MV-4-11 (cell line): ENCODE measurements at places on chromosomes 5 and 9.

DNA sequence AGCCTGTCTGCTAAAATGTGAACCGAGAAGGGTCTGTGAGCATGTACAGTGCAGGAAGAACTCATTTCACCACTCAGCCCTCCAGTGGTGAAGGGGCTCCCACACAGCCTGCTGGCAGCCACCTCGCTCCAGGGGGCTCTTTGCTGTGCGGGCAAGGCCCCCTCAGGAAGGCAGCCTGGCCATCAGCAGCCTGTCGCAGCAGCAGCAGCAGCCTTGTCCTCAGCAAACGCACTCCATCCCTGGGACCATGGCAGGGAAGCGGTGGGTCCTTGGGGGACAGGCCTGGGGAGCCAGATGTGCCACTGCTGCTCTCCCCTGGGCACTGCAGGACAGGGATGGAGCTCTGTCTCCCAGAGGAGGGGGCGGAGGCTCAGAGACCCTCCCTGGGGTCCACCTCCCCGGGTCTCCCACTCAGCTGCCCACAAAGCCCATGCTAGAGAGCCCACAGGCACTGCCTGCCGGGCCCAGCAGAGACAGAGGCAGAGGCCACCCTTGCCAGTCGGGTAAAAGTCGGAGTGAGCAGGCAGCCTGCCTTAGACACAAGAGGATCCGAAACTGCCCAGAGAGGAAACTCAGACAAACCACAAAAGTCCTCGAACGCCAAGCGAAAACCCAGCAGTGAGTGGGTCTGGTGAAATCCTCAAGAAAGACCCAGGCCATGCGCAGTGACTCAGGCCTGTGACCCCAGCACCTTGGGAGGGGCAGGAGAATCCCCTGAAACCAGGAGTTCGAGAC, 8.0 kb downstream of the BRD3 start:
- peak; percentile 98 for DNase-seq

- DNase-seq = no peak
These were observed 197.2 kb upstream of the RGMB start for GRCh38 chr5:98576275-98576674.

DNA sequence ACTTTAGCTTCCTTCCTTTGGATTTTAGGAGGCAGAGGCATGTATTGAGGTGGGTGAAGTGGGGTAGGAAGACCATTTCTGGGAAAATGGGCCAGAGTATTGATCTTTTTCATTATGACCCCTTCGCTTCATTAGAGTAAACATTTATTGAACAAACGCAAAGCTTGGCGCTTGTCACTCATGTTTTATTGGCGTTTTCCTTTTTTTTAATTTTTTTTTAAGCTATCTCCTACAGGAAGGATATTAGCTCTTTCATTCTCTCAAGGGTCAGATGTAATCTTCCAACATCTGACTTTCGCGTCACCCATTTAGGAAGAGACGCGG, 273 bp upstream of the SUB1 start:
- no peak for DNase-seq

- peak; percentile 31 for DNase-seq
These were observed 213.2 kb downstream of the TRIO start for GRCh38 chr5:14356305-14356704.

- DNase-seq = no peak
These were observed 220.3 kb upstream of the TAS2R1 start for GRCh38 chr5:9850456-9850855.

- DNase-seq = peak; percentile 88
These were observed 20.8 kb upstream of the MATR3 start for GRCh38 chr5:139272471-139273321.

DNA sequence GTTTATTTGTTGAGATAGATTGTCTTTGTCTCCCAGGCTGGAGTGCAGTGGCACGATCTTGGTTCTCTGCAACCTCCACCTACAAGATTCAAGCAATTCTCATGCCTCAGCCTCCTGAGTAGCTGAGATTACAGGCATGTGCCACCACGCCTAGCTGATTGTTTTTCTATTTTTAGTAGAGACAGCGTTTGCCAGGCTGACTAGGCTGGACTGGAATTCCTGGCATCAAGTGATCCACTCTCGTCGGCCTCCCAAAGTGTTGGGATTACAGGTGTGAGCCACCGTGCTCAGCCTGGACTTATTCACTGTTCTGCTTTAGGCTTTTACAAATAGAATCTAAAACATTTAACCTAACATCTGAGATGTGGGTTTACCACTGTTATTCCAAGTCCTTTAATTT, 91.3 kb downstream of the COMMD10 start:
- DNase-seq = no peak

DNA sequence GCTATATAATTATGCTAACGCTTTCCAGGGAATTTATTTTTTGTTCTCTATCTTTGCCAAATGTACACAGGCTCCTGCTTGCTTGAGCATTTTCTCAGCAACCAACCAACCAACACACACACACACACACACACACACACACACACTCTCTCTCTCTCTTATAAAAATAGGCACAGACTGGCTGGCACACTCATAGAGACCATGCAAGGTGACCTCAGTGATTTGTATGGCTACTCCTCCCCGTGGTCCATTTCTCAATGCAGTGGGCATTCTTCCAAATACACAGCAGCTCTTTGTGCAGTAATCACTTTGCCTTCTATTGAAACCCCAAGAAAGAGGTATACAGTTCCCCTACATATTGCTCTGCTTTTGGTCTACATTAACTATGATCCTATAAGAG, 416.0 kb downstream of the MAN2A1 start:
- DNase-seq = no peak

DNA sequence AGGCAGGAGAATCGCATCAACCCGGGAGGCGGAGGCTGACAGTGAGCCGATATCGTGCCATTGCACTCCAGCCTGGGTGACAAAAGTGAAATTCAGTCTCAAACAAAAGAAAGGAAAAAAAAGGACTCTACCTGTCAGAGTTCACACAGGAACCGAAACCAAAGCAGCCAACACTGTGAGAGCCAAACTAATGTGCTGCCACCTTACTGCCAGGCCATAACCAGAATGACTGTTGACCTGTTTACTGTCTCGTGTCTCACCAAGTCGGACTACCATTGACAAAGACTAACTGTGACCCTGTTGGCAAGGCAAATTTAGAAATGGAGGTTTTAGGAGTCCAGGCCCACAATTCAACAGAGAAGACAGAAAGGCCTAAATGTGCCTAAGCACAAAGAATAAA, 112.4 kb downstream of the ANXA2R start:
- DNase-seq = no peak

DNA sequence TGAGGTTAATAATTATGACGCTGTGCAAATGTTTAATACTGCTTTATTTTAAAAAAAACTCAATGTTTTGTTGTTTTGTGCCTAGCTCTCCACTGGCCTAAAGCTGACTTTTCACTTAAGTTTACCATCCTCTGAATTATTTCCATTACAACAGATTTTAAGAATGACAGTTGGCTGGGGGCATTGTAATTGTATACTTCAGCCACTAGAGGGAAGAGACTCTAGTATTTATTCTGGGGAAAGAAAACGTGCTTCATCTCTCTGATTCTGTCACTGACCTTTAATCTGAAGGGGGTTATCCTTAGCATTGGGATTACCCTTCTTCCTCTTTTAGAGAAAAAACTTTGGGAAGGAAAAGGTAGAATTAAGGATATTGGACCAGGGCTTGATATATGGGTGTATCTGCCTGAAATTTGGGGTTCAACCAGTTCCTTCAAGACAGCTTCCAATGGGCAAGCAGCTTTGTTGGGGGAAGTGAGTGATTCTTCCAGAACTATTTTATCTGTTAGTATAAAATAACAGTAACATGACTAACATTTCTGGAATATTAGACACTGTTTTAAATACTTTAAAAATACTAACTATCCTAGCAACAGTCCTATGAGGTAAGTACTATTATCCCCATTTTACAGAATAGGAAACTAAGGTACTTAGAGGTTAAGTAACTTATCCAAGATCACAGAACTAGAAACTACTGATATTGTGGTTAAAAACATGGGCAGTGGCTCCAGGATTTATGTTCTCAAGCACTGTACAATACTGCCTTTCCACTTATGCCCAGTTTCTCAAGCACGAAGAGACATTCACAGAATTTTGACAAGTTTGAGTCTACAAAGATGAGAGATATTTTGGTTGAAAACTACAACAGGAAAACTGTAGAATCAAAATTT, 208.4 kb downstream of the CD180 start:
- peak; percentile 22 for DNase-seq

GRCh38 chr5:132378580-132378979, 9.1 kb downstream of the SLC22A5 start:
- peak; percentile 62 for DNase-seq

- no peak for DNase-seq
These were observed 86.7 kb downstream of the FAM114A2 start for GRCh38 chr5:153952057-153952456.

GRCh38 chr5:93621327-93621798, 38.3 kb downstream of the NR2F1 start:
- DNase-seq = no peak

- no peak for DNase-seq
These were observed 57.2 kb downstream of the DENND1A start for GRCh38 chr9:123872710-123873109.

GRCh38 chr9:136541179-136541578, 4.7 kb downstream of the NOTCH1 start:
- DNase-seq = peak; percentile 14

DNA sequence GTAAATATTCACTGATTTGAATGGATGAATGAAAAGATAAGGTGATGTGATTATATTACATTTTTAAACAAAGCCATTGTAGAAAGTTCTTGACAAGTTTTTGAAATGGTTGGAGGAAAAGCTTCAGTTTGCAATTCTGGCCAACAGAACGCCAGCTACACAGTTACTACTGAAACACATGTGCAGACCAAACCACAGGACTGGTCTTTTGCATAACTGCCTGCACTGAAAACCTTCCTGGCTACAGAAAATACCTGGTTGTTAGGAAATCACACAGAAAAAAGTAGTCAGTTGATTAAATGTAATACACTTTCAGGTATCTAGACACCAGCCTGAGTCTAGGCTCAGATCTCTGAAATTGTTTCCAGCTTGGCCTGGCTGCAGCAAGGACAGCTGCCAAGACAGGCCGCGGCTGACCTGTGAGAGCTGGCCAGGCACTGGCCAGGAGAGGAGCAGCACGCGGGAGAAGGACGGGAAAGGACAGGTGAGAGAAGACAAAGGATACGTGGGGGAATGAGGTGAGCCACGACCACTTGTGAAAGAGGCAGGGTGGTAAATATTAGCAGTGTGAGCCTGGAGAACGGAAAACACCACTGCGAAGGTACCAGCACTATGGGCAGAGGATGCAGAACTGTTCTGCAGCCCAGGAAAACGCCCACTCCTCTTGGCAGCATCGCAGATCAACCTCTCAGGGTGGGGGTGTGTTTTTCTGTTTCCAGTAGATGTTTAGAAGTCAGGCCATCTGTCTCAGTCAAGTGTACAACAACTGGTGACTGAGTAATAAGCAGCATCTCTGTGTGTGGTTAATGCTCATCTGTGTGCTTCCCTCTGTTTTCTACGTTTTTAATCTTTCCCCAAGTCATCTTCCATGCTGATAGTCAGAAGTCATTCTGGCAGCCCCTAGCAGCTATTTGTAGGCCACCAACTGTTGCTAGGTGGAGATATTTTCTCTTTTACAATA, 137.4 kb downstream of the SCAMP1 start:
- DNase-seq = no peak

DNA sequence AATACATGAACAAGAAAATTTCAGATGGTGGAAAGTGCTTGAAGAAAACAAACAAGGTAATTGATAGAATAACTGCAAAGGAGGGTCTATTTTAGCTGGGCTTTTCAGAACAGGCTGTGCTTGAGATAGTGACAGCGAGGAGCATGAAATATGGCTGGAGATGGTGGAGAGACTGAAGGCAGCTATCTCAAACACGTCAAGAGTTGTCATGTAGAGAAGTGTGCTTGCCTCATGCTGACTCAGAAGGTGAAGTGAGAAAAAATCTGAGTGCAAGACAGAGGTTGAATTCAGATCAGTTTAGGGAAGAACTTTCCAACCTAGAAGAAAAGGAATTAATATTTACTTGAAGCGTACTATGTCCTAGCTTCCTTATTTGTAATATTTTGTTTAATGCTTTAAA, 115.5 kb upstream of the RANBP3L start:
- no peak for DNase-seq

DNA sequence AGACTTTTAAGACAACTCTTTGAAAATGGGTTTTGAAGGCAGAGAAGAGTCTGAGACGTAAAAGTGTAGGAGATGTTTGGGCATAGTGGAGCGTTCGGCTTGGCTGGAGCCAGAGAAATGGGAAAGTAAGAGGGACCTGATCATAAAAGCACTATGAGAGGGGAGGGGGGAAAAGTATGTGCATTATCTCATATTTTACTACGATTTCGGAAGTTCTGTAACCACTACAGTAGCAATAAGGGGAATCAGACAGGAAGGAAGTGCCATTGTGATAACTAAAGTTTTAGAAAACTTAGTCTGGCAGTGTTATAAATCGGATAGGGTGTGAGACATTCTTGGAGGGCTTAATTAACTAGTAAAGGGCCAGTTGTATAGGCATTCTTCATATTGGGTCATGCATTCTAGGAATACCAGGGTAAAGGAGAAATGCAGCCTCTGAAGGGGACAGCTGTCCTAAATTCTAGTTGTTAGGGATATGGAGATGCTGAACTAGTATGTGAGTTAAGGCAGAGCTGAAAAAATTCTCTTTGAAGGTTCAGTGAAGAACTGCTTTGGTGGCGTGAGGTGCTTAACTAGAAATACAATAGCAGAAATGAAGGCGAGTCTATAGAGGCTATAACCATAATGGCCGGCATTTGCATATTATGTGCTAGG, 83.8 kb upstream of the FREM1 start:
- DNase-seq = no peak

GRCh38 chr9:96813607-96814006, 35.7 kb upstream of the ZNF510 start:
- no peak for DNase-seq

DNA sequence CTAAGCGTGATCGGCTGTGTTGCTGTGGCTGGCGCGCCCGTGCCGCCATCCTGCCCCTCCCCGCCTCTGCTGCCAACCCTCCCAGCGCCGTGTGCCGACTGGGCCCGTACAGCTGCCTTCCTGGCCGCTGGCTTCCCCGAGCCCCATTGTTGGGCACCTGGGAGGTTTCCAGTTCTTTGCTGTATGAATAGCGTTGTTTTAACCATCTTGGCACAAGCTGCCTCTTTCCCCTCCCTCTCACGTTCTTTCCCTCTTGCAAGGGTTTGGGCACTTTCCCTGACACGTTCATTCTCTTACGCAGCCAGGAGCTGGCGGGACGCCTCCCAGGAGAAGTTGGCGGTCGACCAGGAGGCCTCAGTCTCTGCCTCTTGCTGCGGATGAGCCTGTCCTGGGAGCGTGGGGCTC, 43.1 kb upstream of the RXRA start:
- no peak for DNase-seq

DNA sequence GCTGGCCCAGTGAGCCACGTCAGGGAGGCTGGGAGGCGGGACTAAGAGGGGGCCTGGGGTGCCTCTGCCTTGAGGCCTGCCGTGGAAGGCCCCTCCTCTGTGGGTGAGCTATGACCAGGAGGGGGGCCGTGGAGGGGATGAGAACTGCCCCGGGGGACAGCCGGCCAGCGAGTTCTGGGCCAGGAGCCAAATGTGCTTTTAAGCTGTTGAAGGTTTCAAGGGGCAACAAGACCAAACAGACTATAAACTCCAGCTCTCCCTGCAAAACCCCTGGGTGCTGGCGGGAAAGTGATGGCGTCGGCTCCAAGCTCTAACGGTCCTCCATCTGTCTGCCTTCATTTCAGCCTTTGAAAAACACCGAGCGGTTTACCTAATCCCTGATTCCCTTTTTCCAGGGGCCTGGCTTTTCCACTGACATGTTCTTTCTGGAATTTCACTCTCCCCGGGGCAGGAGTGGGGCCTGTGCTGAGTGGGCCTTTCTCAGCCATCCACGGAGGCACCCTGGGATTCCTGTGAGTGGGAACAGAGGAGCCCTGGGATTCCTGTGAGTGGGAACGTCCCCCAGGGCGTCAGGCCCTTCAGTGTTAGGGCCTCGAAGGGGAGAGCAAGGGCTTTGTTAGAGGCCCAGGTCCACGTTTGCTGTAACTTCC, 65.6 kb downstream of the COL5A1 start:
- DNase-seq = no peak
